ENCODE measurements at places on chromosomes 6 and 20.

- no peak for DNase-seq
Measured at GRCh38 chr6:144606083-144606482, 320.9 kb downstream of the UTRN start.

DNA sequence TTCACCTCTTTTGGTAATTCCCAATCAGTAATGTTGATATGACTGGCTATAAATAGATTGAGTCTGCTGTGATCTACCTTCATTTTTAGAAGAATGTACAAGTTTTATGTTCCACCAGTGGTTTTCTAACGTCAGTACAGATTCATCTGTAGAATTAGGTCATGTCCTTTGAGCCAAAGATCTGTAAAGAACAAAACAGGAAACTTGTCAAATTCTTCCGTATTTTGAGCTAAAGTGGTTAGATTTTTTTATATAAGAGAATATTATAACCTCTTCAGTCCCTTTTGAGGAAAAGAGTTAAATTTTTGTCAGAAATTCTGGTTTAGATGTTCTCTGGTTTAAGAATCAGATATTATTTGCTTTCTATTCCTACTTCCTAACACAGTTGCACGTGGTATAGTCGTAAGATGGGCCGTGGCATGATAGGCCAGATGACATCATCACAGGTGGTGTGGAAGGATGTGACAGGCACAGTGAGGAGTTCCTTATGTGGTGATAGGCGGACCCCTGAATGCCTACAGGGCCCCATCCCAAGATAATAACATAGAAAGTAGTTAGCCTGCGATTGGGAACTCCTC, 62.3 kb downstream of the SNX9 start:
- DNase-seq = peak; percentile 75

- DNase-seq = no peak
Measured at GRCh38 chr6:146339716-146340115, 203.9 kb upstream of the RAB32 start.

DNA sequence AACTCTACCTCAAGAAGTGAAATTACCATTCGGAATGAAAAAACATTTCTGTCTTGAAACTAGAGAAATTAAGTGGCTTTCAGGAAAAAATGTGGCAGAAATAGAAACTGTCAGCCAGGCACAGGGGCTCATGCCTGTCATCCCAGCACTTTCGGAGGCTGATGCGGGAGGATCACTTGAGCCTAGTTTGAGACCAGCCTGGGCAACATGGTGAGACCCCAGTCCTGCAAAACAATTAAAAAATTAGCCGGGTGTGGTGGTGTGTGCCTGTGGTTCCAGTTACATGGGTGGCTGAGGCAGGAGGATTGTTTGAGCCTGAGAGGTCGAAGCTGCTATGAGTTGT, 7.1 kb upstream of the TMEM181 start:
- no peak for DNase-seq

GRCh38 chr20:24007073-24007595, 18.6 kb upstream of the GGTLC1 start:
- no peak for DNase-seq

DNA sequence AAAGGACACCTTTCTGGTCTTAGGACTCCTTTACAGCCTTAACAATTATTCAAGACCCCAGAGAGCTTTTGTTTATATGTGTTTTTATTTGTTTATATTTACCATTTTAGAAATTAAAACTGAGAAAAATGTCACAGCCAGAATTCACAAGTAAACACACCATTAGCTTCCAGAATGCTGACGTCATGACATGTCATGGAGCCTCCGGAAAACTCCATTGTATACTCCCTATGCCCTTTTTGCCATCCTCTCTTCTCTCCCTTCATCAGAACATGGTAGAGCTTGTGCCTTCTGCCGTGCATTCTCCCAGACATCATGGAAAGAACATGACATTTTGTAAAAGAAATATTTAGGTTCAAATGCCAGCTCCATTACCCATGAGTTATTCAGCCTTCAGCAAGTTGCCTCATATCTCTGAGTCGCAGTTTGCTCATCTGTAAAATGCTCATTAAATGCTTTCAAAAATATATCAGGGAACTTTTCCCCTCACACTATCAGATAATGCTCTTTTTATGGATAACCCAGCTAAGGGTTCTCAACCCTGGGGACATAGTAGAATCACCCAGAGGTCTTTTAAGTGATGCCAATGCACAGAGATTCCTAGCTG, 27.8 kb downstream of the TNFAIP3 start:
- no peak for DNase-seq

DNA sequence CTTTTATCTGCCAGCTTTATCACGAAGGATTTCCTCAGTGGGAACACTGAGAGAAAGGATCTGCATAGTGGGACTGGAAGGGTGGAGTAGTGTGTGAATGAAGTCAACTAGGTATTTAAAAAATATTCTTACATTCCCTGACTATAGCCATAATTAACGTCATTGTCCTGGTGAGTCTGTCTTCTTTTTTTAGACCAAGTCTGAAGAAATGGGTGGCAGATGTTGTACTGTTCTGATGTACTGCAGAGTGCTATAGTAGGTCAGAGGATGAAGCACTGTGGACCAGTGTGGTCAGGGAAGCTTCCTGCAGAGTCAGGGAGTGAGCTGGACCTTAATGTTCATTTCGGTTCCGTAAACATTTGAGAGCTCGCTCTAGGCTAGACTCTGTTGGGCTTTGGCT, 11.9 kb downstream of the TULP4 start:
- no peak for DNase-seq

DNA sequence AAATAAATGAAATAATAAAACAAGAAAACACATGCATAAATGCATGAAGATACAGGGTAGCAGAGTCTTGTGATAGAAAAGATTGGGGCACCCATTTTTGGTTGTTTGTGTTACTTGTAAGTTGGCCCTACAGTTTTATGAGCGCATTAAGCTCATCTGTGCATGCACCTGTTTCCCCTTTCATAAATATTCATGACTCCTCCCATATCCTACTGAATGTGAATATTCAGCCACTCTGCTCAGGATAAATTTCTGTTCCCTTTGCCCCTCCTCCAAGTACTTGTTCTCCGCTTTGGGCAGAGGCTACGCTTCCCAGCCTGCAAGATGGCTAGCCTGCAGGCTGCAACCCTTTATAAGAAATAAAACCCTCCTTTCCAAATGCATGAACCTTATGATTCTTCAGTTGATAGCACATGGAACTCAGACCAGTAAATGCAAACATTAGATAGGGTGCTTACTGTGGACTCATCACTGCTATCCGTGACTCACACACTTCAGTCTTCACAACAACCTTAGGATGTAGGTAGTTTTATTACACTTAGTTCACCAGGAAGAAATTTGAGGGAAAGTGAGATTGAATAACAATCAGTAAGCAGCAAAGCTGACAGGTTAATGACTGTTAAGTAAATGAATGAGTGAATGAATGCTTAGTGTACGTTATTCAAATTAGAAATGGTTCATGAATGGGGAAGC, 15.0 kb downstream of the ALDH8A1 start:
- DNase-seq = no peak

DNA sequence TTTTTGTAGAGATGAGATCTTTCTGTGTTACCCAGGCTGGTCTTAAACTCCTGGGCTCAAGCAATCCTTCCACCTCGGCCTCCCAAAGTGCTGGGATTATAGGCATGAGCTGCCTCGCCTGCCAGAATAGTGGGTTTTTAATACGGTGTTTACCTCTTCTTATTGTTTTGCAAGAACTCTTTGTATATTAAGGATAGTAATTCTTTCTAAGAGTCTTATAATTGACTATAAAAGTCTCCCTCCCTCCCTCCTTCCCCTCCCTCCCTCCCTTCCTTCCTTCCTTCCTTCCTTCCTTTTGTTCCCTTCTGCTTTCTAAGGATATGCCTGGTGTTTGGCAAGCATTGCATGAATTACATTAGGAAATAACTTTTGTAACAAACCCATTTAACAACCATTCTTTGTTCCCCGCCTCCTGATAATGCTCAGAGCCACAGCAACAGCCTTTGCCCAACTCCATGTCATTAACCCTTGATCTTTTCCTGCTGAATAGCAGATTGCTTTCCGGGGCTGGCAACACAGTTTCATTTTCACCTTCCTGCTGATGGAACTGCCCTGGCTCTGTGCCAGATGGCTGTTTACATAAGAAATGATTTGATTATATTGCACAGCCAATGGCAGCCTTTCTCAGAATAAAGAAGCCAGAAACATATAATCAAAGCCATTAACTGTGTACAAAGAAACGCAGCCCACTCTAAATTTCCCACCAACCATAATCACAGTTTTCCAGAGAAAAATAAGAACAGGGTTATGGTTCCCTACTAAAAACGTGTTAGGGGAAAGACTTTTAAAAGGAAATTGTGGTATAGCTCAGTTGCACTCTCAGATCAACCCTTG, 143.7 kb upstream of the PTPN1 start:
- peak; percentile 42 for DNase-seq

- no peak for DNase-seq
Measured at GRCh38 chr6:41464481-41464880, 81.7 kb upstream of the FOXP4 start.

DNA sequence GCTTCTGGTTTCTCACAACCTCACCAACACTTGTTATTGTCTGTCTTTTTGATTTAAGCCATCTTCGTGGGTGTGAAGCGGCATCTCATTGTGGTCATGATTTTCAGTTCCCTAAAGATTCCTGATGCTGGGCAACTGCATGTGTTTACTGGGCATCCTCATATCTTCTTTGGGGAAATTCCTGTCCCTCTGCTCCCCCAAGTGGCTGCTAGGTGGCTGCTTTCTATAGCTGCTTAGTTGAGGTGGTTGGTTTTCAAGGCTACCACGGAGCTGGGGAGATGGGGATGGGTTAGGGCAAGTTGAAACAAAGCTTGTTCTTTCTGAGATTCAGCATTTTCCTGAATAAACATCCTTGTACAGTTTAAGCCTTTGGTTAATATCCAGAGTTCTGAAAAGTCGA, 403.9 kb upstream of the SULF2 start:
- no peak for DNase-seq

- no peak for DNase-seq
Measured at GRCh38 chr6:129105035-129105434, 222.1 kb downstream of the LAMA2 start.

DNA sequence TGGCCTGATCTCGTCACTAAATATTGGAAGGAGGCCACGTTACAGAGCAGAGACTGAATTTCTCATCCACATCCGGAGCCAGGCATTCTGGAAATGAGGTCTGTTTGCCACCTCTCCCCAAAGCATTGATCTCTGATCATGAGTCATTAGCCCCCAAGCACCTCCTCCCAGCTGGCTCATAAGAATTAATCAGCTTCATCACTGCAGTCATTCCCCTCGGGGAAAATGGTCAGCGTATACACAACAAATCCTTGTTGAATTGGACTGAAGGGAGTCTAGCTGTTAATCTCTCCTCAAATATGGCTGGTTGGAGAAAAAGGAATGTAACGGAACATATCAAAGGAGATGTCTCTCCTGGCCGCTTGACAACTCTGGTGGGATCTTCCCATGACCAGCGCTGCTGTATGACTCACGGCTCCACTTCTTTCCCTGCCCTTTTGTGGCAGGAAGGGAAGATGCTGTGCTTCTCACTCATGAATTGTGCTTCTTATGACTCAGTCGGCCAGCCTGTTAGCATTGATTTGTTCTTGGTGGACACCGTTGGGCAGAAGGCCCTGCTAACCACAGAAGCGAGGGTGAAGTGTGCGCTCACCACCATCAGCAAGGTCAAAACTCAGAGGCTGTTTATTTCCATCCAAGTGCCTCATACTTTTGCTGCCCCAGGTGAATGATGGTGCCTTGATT, 76.7 kb downstream of the RNF182 start:
- DNase-seq = no peak

DNA sequence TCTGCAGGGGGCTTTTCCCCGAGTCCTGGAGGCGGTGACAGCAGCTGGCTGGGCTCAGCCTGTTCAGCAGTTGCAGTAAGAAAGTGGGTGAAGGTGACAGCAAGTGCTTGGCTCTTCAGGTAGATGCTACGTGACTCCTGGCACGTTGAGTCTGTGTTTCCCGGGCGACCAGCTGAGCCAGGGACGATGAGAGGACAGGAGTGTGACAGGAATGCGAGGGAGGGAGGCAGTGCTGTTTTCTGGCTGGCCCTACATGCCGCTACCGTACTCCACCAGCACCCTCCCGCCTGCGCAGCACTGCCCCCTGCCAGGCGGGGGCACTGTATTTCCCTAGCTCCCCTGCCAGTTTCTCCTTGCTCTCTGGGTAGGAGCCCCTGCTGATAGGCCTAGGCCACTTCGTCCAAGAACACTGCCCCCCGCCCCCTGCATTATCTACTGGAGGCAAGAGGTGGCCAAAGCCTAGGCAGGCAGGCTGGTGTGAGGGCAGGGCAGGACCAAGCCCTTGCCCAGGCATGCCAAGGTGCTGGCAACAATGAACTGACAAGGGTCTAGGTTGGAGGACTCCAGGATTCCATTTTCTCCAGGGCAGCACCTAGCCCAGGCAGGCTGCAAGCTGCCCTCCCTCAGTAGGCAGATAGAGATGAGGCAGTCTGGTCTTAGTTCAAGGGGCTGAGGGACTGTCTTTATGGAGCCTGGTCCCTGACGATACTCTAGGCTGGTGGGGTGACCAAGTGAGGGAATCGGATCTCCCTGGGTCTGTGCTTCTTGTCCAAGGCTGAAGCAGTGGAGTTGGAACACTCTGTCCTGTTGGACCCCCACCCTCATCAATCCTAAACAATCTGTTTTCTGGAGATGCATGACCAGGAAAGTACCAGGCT, 19.2 kb downstream of the MRPS18A start:
- peak; percentile 36 for DNase-seq

DNA sequence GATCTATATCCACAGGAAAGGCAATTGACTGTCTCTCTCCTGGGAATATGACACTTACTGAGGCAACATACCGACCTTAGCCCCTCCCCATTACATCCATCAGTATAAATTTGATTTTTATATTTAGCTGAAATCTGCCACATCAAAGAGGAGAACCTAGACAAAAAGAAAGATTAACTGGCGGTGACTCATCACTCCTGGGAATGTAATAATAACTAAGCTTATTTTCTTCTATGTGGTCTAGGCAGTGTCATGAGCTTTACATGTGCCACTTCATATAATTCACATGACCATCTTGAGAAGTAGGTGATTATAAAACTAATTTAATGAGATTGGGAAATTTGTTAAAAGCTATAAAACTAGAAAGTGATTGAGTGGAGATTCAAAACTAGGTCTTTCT, 520.0 kb upstream of the HS3ST5 start:
- DNase-seq = no peak

DNA sequence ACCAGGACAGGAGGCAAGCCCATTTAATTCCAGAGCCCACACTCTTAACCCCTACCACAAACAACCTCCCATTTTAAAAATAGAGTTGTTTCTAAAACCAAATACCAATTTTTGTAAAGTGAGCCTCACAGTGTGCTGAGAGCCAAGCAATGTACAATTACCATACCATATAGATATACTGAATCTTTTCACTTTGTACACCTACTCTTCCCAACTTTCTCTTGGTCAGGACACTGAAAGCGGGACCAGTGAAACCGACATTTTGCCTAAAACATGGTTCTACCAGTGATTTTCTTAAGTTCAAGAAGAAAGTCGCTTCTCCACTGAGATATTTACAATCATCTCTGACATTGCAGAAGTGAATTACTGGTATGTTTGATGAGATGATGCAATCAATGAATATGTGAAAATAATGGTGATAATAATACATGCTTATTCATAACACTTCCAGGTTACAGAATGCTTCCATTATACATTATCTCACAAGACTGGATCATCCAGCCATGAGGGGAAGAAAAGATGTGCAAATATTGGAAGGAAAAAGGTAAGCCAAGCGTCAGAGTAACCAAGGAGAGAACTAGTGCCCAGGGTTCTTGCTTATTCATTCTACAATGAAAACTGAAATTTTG, 74.1 kb downstream of the HIVEP2 start:
- DNase-seq = no peak
